ENCODE measurements at places on chromosomes 11 and 22.

- DNase-seq: no peak
These were observed 40.0 kb downstream of the ZC3H12C start for GRCh38 chr11:110133160-110133559.

DNA sequence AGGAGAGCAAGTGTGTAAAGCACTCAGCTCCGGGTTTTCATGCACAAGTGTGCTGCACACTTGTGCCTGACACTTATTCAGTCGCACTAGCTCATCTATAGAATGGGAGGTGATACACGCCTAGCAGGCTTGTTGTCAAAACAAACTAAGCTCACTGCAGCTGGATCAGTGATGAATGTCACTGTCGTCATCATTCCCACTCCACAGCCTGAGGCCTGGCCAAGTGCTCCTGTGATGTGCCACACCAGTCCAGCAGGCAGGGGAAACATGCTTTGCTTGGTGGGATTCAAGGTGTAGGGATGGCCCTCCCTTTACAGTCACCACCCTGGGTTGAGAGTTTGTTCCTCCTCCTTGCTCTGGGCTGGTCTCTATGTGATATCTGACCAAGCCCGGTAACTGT lies 6.8 kb downstream of the MPST start:
- DNase-seq: no peak

GRCh38 chr11:44847316-44847715 lies 103.4 kb downstream of the TP53I11 start:
- DNase-seq: no peak

DNA sequence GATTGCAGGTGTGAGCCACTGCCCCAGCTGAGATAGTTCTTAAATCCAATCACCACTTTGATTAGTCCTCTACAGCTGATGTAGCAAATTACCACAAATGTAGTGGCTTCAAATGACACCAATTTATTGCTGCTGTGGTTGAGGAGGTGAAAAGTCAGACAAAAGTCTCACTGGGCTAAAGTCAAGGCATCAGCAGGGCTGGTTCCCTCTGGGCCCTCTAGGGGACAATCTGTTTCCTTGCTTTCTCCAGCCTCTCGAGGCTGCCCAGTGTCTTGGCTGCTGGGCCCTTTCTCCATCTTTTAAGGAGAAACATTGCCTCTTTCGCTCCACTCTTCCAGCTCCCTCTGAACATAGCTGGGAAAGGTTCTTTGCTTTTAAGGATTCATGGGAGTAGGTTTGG lies 50.5 kb upstream of the SHANK2 start:
- no peak for DNase-seq

DNA sequence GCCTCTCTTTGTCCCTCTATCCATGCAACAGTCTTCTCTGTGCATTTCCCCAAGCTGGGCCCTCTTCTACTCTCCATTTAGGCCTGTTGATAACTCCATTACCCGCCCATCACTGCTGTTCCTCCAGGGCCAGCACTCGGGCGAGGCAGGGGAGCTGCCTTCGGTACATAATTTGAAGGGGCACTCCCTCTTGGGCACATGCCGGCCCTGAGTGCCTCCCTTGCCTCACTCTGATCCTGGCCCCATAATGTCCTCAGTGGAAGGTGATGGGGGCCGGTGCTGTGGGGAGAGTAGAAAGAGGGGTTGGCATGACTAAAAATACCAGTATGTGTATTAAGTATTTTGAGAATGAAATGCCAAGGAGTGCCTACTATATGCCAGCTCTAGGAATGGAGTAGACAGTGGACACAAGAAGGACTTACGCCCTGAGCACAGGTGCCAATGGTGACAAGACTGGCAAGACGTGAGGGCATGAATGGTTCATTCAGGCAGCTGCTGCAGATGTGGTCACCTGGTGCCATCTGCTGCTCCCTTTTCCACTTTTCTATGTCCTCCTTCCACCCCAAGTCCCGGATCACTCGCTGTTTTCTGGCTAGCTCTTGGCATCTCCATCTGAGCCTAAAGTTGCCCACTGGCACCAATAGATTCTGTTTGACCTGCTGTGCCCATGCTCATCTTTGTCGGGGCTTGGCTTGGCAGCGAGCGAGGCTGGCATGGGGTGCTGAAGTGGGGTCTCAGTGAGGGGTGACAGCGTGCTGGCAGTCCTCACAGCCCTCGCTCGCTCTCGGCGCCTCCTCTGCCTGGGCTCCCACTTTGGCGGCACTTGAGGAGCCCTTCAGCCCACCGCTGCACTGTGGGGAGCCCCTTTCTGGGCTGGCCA lies 22.6 kb downstream of the TMEM218 start:
- no peak for DNase-seq

DNA sequence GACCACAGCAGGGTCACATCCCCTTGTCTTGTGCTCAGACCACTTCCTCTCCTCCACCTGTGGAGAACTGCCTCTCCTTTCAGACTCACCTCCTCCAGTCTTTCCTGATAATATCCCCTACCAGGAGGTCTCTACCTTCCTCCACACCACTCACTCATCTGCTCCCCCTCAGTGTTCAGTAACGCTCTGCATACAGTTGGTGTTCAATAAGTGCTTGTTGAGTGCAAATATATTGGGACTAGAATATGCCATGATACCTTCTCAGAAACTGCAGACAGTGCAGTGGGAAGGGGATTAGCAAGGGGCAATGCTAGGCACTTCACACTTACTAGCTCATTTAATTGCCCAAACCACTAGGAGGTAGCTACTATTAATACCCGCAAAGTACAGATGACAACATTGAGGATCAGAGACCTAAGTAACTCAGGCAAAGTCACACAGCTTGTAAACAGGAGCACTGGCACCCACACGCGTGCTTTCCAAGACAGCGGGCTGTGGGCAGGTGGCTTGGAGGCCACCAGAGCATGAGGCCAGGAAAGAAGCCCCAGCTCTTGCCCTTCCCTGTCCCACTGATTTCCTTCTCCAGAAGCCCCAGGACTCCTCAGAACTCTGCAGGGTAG lies 8.1 kb upstream of the PDE2A start:
- no peak for DNase-seq

DNA sequence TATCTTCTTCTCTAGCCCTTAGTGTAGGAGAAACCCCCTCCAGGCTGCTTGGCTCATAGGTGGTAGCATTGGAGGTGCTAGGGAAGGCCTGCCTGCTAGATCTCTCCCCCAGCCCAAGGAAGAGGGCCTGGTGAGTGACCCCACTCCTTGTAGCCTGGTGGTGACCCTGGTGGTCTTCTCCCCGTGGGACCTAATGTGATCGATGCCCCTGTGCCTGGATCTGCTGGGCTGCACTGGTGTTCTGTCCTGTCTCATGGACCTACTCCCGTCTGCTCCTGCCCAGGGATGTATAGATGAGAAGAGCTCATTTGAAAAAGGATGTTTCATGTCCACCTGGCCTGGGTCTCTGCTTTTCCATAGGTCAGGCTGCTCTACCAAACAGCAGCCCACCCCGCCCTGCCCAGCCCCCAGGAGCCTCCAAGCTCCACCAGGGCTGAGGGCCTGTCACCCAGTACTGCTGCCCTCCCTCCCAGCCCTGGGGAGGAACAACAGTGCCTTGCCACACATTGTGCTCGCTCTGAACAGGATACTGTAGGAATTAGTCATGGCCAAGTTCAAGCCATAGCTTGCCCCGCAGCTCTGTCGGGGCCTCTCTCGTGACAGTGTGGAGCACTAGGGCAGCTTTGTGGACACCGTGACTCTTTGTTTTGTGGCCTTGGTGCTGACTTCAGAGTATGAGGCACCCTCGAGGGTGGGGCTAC lies 19.7 kb downstream of the SLC37A2 start:
- DNase-seq: peak; percentile 70
